ENCODE measurements at places on chromosomes 11 and 22. TPM values are rescaled to one million over a fixed set of nuclear protein-coding genes. Genes with fewer than 3 reads are reported as not detected.

Gene SCGB1D2
- not detected for total RNA-seq

Gene ME3
- not detected for total RNA-seq

Gene BEST1
- 0.05 TPM for total RNA-seq

Gene TUT1
- 8.8 TPM for total RNA-seq

Gene UBQLNL
- not detected for total RNA-seq
